Activated T-helper 1 cell treated with Interleukin-2 at 50 U/mL for 16 hours (primary cell): ENCODE measurements at places on chromosomes 5 and 9.
A peak's percentile ranks its signal among the peaks of the same experiment; 100 is the strongest.

DNA sequence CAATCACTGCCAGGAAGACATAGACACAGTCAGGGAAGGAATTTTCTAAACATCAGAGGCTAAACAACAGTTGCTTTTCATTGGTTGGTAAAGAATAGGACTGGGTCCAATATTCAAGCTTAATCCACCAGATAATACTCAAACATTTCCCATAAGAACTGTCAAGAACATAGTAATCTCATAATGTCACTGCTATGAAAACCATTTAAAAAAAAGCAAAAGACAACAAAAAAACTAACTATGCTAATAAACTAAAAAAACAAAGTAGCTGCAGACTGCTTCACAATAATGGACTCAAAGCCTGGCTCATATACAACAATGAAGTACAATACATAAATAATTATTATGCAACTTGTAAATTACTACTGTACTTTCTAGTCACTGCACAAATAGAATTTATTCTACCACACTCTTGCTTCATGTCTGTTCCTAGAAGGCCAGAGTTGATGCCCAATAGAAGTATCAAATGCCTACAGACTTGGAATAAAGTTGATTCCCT lies 148.7 kb downstream of the MLLT3 start:
- DNase-seq = no peak

DNA sequence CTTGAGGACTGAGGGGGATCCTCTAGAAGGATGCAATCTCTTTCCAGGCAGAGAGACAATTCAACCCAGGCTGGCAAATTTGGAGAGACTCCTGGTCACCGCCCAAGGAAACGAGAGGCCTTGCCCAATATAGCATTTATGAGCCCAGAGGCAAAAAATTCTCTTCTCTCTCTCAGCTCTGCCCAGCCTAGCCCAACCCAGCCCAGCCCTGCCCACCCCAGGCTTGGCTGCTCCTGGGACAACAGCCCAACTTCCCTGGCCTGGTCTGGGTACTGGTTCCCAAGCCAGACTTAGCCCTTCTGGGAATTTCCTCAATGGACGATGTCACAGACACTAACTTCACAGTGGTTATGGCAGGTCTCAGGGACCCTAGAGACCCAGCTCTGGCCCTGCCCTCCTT lies 116.5 kb downstream of the PSD2 start:
- no peak for DNase-seq

DNA sequence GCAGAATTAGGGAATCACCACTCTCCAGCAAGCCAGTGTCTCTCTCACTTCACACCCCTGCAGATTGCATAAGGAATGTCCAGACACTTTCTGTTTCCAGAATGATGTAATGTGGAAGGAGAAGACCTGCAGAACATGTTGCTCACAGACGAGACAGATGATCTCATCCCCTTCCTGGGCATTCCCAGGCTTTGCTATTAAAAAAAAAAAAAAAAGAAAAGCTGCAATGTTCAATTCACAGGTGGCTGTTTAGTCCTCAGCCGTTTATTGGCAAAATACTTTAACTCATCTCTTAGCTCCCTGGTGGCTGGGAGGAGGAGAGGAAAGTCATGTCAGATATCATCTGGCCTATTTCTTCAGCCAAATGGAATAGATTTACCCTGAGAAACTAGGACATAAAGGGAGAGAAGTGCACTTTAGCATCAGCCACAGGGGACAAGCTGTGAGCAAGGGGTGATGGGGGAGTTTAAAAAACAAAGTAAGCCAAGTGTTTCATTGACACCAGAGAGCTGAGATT lies 95.9 kb upstream of the TNC start:
- DNase-seq = no peak

GRCh38 chr9:123081824-123082223 lies 48.4 kb downstream of the GPR21 start:
- DNase-seq = no peak

GRCh38 chr5:92758552-92758951 lies 822.5 kb downstream of the NR2F1-AS1 start:
- DNase-seq = no peak

- DNase-seq = no peak
Observed at GRCh38 chr5:124951661-124952060, 205.2 kb upstream of the ZNF608 start.

GRCh38 chr5:156883316-156883875 lies 33.3 kb downstream of the PPP1R2B start:
- no peak for DNase-seq

- DNase-seq = no peak
Observed at GRCh38 chr5:2385818-2386217, 365.7 kb downstream of the IRX2 start.

GRCh38 chr9:69168709-69169217 lies 5.3 kb upstream of the TJP2 start:
- DNase-seq = peak; percentile 21

- no peak for DNase-seq
Observed at GRCh38 chr9:8863886-8864544, 1064.4 kb upstream of the DMAC1 start.

DNA sequence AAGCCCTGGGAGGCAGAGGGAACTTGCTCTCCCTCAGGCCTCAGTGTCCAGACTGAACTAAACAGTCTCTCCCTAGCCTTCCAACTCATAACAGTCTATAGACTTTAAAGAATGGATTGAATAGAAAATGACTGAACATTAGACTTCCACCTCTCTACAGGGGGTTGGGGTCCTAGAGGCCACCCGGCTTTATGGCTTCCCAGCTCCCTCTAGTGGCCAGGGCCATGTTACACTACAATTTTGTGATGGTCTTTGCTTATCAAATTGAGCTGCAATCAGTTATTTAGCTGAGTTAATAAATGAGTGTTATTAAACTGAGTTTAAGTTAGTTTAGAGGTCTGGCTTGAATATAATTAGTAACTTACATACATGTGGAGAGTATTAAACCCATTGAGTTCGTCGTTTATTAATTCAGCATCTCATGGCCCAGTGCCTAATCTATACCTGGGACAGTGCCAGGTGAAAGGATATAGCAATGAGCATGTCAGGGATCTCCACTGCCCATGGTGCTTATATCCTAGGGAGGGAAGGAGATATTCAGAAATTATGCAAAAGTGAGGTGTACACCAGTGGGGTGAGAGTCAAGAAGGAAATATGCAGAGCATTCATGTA lies 105.2 kb downstream of the SH3TC2 start:
- no peak for DNase-seq

- DNase-seq = no peak
Observed at GRCh38 chr5:178461004-178461730, 129.0 kb downstream of the COL23A1 start.

DNA sequence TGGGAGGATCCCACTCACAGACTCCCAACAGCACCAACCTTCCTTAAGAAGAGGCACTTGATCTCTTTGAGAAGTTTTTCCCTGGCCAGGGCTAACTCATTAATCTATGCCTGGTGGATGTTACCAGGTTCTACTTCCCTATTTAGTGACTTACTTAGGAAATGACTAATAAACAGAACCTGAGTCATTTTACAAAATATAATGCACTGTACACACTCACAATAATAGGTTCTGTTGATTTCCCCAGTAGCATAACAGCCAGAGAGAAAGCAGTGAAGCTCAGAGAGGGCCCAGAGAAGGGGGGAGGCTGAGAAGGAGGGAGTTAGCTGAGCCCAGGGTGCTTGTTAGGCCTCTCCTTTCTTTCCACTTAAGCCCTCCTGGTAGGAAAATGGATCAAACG lies 27.1 kb downstream of the FRMD3 start:
- no peak for DNase-seq

DNA sequence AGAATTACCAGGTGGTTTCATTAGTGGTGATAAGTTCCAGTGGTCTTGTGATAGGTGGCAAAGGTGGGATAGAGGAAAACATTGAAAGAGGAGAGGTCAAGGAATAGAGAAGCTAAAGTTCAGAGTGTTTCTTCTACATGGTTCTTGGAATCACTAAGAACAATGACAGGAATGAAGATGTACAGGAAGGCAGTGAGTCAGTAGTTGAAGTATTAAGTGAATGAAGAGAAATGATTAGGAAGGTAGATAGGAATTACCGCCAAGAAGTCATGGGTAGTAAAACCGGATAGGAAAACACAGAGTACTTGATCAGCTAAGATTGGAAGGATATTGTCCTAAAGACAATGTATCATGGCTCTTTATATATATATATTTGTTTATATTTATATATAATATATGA lies 37.9 kb upstream of the RASA1 start:
- no peak for DNase-seq

- no peak for DNase-seq
Observed at GRCh38 chr5:126757713-126758357, 19.1 kb upstream of the LMNB1 start.

GRCh38 chr9:34072868-34073590 lies 24.3 kb upstream of the UBAP2 start:
- DNase-seq = no peak

DNA sequence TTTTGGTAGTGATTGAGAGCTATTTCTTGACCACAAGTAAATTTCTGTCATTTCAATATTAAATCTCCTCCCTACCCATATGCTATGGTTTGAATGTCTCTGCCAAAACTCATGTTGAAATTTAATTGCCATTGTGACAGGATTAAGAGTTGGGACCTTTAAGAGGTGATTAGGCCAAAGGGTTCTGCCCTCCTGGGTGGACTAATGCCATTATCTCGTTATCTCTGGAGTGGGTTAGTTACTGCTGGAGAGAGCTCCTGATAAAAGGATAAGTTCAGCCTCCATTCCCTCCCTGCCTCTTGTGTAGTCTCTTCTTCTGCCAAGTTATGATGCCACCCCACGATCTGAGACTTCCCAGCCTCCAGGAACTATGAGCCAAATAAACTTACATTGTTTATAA lies 3.6 kb upstream of the DRD1 start:
- no peak for DNase-seq

DNA sequence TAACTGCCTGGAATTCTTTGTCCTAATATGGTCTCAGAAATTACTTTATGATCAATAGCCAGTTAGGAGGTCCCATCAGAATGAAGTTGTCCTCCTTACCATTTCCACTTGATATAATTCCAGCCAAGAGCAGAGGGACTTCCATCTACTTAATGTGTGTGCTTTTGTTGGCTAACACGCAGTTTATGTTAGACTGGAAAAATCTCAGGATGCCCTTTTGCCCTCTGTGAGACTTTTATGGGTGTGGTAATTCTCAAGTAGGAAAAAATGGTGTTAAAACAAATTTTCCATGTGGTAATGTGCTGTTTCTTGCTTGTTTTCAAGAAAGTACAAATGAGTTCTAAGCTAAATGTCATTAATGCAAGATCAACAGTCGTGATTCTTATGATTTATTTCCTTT lies 327.1 kb downstream of the MTRR start:
- DNase-seq = no peak

- DNase-seq = peak; percentile 71
Observed at GRCh38 chr9:36136272-36136893, at the start of gene GLIPR2. GLIPR2 (plus strand) TSS chr9:36136733; CDS start chr9:36136779, 46 bp downstream.

DNA sequence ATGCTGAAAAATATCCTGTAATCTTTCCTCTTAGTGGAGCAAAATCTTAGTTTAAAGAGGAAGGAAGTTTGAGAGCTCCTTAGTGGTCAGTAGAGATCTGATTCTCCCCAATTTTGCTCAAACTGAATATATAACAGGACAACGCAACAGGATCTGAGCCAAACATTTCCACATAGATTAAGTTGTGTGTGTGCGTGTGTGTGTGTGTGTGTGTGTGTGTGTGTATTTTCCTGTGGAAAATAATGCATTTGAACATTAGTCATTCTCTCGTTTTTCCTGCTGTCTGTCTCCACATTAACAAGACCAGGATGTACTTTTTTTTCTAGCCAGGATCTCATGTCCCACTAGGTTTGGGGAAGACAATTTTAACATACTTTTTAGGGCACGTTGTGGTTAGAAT lies 312.1 kb upstream of the CDH18 start:
- DNase-seq = no peak

DNA sequence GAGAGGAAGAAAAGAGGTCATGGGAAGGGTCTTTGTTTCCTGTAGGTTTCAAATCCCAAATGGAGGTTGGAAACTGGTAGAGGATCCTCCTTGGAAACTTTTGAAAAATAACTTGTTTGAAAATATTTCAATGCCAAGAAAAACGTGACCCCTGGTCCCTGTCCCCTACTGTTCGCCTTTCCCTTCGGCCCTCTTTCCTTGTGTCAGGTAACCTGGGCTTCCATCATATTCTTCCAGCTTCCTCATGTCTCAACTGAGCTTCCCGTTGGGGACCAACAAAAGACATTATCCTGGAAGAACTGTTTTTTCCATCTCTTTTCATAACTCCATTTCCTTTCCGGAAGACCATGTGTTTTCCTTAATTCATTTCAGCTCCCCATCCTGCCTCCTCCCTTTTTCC lies 266.8 kb upstream of the ANKRD55 start:
- no peak for DNase-seq

DNA sequence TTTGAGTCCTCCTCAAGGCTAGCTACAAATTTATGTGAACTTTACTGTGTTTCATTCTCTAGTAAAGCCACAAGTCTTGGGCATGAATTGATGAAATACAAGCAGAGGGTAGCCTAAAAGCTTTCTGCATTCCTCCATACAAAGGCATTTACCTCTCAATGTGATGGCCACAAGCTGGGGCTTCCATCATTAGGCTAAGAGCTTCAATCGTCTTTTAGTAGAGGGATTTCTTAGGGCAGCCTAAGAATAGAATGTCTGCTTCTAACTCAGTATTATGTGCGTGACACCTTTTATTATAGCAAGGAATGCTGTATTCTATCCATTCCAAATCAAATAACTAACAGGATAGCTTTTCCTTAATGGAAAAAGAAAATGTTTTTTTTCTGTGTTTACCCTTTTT lies 3.7 kb downstream of the PLAC8L1 start:
- no peak for DNase-seq

GRCh38 chr5:180799902-180800801 lies 2.5 kb downstream of the MGAT1 start:
- DNase-seq = no peak

DNA sequence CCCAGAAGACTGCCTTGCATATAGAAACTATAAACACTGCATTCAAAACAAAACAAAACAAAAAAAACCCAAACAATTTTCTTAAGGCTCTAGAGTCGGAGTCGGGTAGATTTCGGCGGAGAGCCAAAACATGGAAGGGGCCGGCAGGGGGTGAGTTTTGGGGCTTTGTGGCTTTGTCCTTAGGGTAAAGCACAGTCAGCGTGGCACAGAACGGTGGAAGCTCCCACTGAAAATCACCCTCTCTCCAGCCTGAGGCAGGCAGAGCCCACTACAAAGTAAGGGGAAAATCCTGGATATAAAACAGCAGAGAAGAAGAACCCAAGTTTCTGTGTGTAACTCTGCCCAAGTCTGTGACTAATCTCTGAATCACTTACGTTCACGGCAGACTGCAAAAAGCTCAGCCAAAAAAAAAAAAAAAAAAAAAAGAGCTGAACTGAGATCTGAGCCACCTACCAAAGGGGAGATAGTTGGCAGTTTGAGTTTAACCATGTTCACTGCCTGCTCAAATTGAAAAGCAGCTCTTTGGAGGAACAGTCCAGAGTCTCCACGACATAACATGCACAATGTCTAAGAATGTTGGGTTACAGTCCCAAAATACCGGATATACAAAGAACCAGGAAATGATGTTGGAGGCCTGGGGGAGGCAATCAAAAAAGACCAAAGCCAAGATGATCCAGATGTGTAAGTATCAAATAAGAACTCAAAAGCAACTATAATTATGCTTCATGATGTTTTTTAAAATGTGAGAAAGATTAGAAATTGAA lies 26.6 kb upstream of the OR2K2 start:
- DNase-seq = no peak

- DNase-seq = no peak
Observed at GRCh38 chr5:78813286-78813685, 164.7 kb upstream of the LHFPL2 start.
